NCI-H146 (cell line): ENCODE measurements at places on chromosomes 13 and 19.

- peak; percentile 92 for DNase-seq
Measured at GRCh38 chr13:111629926-111630325, 309.5 kb downstream of the TEX29 start.

GRCh38 chr13:28607187-28607955 lies 51.6 kb upstream of the POMP start:
- DNase-seq: no peak

DNA sequence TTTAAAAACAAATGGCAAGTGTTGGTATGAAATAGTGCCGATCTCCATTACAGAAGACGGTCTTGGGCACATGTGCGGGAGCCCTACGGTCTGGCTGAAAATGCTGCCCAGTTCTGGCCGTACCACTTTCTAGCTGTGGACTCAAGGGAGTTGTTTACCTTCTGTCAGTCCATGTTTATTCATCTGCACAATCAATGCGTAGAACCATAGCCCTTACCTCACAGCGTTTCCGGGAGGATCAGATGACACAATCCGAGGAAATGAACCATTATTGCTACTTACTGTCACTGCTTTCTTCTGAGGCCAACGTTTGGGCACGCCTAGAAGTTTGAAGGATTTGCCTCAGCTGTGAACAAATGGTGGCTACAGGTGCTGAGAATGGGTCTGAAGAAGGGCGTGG lies 31.2 kb downstream of the GADD45B start:
- peak; percentile 70 for DNase-seq

DNA sequence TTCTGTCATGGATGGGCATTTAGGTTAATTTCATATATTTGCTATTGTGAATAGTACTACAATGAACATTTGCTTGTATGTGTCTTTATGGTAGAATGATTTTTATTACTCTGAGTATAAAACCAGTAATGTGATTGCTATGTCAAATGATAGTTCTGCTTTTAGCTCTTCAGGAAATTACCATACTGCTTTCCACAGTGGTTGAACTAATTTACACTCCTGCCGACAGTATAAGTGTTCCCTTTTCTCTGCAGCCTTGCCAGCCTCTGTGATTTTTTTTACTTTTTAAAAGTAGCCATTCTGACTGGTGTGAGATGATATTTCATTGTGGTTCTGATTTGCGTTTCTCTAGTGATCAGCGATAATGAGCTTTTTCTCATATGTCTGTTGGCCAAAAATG lies 6.5 kb downstream of the SIGLEC7 start:
- DNase-seq: no peak

DNA sequence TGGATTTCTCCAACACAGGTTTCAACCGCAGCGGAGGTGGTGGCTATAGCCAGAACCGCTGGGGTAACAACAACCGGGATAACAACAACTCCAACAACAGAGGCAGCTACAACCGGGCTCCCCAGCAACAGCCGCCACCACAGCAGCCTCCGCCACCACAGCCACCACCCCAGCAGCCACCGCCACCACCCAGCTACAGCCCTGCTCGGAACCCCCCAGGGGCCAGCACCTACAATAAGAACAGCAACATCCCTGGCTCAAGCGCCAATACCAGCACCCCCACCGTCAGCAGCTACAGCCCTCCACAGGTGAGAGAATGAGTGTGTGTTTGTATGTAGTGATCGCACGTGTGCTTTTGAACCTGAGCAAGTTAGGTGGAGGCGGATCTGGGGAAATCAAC lies 6.0 kb upstream of the CCDC97 start:
- no peak for DNase-seq

GRCh38 chr19:51114087-51114729 lies 6.0 kb upstream of the CTU1 start:
- DNase-seq: no peak

DNA sequence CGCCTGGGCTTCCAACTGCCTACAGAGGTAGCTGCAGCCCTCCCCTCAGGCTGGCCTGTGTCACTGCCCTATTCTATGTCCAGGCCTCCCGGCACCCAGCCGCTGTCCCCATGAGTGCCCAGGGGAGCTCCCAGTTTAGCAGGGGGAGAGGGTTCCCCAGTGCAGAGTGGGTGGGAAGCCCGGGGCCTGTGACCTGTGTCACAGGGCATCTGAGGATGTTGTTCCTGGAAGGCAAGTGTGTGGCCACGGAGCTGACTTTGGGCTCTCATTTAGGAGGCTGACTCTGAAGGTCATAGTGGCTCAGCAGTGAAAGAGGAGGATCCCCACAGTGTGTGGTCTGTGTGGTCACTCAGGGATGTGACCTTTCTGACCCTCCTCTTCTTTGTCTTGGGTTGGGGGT lies 25.1 kb downstream of the PPP1R37 start:
- DNase-seq: no peak

DNA sequence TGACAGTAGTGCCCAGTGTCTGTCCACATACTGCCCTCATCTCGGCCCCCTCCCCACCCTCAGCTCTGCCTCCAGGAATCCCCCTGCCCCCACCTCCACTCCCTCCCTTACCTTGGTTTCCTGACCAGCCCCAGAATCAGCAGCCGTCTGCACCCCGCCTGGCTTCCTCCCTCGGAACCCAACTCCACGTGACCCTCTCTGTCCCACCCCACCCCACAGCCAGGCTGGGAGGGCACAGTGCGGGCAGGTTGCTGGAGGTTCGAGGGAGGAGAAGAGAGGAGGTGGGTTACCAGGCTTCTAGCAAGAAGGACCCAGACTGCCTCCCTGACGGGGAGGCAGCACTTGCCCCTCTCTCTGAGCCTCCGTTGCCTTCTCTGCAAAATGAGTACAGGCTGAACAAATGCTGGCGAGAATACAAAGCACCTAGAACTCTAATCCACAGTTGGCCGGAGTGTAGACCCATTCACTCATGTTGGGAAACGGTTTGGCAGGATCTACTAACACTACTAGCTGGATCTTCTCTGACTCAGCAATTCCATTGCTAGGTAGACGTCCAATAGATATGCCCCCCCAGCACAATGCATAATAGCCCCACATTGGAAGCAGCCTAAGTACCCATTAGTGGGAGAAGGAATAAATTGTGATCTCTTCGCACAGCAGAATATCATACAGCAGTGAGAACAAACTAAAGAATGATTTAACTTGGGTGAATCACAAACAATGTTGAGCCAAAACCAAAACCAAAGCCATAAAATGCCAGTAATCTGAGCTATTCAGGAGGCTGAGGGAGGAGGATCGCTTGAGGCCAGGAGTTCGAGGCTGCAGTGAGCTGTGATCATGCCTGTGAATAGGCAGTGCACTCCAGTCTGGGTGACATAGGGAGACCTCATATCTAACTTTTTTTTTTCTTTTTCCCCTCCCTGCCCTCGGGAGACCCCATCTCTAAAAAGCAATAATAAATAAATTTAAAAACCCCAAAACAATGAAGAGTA lies at the start of gene RASAL3:
Gene RASAL3, minus strand, starts transcription at position 151 of the 992 bp plus-strand sequence. CDS start 186 bp downstream, outside the sequence.
- no peak for DNase-seq

DNA sequence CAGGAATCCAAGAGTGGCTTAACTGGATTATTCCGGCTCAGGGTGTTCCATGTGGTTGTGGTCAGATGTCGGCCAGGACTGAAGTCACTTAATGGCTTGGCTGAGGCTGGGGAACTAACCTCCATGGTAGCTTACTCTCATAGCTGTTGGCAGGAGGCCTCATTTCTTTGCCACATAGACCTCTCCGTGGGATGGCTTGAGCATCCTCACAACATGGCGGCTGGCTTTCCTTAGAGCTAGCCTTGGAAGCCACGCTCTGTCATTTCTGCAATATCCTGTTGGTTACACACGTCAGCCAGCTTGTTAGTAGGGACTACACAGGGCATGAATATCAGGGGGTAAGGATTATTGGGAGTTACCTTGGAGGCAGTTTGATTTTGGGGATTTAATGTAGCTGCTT lies 5.1 kb downstream of the CRX start:
- no peak for DNase-seq

- peak; percentile 89 for DNase-seq
Measured at GRCh38 chr19:3434630-3435553, 45.4 kb downstream of the SMIM24 start.

DNA sequence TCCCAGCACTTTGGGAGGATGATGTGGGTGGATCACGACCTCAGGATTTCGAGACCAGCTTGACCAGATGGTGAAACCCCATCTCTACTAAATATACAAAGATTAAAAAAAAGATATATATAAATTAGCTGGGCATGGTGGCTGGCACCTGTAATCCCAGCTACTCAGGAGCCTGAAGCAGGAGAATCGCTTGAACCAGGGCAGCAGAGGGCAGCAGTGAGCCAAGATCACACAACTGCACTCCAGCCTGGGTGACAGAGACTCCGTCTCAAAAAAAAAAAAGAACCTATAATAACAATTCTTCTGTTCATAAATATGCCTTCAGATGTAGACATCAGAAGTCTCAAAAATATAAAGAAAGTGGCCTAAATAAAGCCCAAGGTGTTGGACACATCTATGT lies 7.6 kb downstream of the ZNF737 start:
- DNase-seq: no peak

DNA sequence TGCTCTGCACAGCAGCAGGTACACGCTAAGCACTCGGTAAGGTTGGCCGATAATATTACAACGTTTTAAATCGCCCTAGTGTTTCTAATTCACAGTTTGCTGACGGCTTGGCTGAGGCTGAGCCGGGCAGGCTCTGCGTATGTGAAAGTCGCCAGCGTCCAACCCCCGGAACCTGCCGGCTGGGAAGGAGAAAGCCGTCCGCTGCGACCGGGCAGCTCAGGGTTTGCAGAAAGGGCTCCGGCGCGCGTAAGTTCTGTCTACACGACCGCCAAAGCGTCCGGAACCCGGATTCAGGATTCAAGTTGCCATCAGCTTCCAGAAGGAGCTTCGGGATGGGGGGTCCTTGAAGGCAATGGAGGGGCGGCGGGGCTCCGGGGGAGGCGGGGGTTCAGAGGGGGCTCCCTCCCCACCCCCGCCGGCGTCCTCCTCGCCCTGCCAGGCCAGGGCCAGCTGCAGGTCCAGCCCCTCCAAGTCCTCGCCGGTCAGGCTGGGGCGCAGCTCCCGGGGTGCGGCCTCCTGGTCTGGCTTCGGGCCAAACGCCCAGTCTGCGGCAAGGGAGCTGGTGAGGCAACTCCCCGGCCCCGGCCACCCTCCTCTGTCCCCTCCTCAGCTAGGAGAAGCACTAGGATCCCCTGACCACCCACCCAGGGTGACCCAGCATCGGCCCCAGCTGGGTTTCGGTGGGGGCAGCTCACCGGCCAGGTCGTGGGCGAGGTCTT lies 575 bp downstream of the SMIM44 start:
- DNase-seq: peak; percentile 22

- DNase-seq: no peak
Measured at GRCh38 chr13:89827552-89827951, 1519.9 kb upstream of the MIR17HG start.

DNA sequence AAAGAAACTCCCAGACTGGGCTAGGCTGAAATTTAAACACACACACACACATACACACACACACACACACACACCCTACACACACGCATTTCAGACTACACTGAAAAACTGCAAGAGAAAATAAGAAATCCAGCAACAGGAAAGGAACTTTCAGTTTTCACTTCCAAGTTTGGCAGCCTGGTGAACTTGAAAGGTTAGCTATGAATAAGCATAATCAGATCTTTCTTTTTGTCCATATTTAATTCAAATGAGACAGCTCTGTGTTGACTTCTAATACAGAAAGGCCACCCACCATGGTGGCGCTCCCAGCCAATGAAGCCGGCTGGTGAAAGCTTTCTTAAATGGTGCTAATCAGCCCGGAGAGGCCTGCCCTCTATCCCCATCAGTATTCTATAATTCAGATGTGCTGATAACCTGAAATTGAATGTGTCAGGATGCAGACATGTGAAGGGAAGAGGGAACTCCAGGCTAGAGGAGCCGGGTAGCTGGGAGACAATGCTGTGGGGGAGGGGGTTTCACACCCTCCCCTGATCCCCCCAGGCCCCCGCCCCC lies 108.3 kb upstream of the ZNF536 start:
- DNase-seq: no peak

GRCh38 chr13:46171217-46171616 lies 10.8 kb downstream of the LCP1 start:
- no peak for DNase-seq

- no peak for DNase-seq
Measured at GRCh38 chr19:46361915-46362314, 15.0 kb downstream of the PPP5C start.

DNA sequence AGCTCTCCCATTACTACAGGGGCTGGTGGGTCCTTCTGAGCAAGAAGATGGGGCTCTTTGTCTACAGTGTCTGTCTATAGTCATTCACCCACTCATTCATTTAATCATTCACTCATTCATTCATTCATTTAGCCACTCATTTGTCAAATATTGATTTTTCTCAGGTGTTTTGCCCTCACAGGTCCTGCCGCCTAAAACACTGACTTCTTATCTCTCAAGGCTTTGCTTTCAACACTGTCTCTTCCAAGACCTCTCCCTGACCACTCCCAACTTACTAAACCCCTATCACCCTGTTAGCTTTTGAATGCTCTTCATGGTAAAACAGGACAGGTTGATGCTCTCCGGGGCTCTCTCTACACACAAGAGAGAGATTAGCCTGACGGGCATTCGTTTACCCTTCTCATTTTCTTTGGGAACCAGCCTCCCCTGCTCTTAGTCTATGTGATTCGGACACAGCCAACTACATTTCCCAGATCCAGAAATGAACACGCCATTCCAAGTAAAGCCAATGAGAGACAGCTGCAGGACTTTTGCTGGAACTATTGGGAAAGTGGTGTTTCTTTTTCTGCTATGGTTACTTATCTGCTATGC lies 22.7 kb downstream of the FAM187B start:
- DNase-seq: no peak

- DNase-seq: no peak
Measured at GRCh38 chr13:85379991-85380390, 419.2 kb downstream of the SLITRK6 start.

GRCh38 chr19:42326969-42327368 lies 1.5 kb downstream of the MEGF8 start:
- DNase-seq: no peak

DNA sequence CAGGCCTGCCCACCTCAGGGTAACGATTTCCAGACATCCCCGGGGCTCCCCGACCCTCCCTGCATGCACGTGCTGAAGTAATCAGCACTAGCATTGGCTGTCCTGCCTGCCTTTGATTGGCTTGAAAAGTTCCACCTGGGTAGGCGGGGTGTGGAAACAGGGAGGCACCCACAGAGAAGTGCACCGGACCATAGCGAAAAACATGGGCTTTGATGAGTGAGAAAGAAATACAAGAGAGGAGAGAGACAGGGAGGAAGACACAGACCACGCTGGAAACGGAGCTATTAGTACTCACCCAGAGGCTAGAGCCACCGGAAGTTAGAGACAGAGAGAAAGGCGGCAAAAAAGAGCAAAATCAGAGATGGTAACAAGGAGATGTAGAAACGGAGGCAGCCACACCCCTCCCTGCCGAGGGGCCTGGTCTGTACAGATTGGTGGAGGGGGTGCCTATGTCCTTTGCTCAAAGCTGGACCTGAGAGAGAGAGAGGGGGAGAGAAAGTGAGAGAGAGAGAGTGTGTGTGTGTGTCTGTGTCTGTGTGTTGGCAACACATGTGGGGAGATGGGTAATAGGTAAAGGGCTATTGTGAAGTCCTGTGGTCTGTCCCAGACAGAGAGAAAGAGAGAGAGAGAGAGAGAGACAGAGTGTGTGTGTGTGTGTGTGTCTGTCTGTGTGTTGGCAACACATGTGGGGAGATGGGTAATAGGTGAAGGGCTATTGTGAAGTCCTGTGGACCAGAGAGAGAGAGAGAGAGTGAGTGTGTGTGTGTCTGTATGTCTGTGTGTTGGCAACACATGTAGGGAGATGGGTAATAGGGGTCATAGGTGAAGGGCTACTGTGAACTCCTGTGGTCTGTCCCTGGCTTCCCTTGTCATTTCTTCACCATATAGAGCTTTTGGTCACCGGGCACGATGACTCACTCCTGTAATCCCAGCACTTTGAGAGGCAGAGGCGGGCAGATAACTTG lies 2.9 kb downstream of the CGB3 start:
- no peak for DNase-seq

- no peak for DNase-seq
Measured at GRCh38 chr19:15274477-15274876, 42.2 kb upstream of the EPHX3 start.
